ENCODE measurements at places on chromosomes 3 and 15.
A peak's percentile ranks its signal among the peaks of the same experiment; 100 is the strongest.

DNA sequence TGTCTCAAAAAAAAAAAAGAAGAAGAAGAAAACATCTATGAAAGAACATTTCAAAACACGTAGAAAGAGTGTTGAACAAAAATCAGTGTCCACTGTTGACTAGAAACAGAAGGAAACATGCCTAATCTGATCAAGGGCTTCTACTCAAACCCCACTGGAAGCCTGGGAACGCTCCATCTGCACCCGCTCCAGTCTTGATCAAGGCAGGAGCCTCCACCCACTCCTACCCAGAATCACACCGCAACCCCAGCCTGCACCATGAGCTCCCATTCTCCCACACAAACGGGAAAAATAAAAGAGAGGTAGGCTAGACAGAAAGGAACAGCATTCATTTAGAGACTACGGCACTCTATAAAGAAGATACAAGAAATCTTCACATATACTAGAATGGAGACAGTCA, 40.9 kb upstream of the OCA2 start:
- no peak for DNase-seq

DNA sequence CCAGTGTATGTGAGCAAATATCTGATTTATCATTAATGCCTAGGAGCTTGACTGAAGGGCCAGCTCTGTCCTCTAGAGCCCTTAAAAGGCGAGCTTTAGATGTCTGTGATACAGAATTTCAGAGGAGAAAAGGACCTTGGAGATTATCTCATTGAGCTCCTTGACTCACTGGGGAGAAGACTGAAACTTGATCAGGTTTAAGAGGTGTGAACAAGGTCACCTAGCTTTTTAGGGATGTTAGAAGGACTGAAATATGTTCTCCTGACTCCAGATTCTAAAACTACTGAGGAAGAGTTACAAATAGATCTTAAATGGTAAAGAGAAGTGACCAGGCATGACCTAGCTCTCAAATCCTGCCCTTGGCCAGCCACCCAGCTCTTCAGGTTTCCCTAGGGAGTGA, 193.7 kb upstream of the BHLHE40 start:
- DNase-seq = no peak

GRCh38 chr3:50430191-50430590, 70.9 kb upstream of the TMEM115 start:
- no peak for DNase-seq

- peak; percentile 49 for DNase-seq
These were observed 788.7 kb downstream of the OTOL1 start for GRCh38 chr3:162285259-162285658.

GRCh38 chr3:87333393-87333892, 57.1 kb upstream of the POU1F1 start:
- DNase-seq = no peak

GRCh38 chr3:124174476-124174875, 182.6 kb upstream of the ROPN1 start:
- DNase-seq = no peak

GRCh38 chr15:62798536-62798935, 244.0 kb upstream of the TPM1 start:
- DNase-seq = no peak

GRCh38 chr3:23696842-23697241, 108.9 kb upstream of the UBE2E1 start:
- no peak for DNase-seq

DNA sequence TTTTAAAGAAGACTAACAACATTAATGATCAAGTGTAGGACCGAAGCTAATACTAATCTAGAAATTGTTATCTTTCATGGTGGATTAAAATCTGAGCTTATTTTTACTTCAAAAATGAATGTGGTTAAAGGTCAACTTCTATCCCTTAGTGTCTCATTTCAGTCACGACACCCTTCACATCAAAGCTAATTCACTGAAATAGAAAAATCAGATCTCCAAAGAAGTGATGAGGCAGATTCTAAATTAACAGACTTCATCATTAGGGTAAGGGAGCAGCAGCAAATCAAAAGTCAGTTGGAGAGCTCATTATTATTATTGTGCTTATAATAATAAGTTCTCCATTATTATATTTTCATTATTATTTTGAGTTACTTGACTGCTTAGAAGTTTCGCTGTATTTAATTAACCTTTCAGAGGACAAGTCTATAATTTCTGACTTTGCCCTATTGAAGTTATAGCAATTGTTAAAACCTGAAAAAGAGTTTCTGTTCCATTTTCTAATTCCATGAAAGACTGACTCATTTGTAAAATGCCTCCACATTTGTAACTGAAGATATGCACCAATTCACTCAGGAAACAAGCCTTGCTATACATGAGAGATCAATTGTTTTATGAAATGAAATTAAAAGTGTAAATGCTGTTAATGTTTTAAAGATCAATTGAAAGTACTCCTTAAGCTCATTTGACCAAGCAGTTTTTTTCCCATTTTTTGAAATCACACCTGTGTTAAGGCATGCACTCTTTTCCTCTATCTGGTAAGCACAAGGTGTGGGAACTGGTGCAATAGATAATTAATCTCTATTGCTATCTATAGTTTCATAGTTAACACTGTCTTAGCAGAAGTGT, 23.1 kb upstream of the CMC1 start:
- no peak for DNase-seq

DNA sequence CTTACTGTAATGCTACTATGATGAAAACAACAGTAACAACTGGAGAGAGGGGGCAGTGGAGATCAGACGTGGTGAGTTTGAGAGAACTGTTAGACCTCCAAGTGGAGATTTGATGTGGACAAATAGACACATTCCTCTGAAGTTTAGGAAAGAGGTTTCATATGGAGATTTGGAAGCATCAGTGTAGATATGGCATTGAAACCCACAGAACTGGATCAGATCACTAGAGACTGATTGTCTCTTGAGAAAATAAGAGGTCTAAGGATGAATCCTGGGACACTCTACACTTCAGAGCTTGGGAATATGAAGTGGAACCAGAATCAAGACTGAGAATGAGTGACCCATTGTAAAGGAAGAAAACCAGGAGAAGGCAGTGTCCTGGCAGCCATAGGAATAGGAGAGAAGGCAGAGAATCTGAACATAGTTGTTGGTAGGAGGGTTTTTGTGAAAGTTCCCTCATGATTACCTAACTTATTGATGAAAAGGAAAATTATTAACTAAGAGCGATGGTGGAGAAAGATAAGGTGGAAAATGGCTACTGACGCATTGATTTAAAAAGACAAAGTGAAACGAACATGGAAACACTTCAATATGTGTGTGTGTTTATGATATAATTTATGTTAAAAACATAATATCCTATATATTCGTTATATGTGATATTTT, 29.7 kb upstream of the PYDC2 start:
- no peak for DNase-seq

DNA sequence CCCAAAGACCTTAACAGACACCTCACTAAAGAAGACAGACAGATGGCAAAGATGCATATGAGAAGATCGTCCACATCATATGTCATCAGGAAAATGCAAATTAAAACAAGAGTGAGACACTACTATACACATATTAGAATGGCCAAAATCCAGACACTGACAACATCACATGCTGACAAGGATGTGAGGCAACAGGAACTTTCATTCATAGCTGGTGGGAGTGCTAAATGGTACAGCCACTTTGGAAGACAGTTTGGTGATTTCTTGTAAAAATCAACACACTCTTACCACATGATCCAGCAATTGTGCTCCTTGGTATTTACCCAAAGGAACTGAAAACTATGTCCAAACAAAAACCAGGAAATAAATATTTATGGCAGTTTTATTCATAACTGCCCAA, 17.6 kb downstream of the CHDH start:
- no peak for DNase-seq

DNA sequence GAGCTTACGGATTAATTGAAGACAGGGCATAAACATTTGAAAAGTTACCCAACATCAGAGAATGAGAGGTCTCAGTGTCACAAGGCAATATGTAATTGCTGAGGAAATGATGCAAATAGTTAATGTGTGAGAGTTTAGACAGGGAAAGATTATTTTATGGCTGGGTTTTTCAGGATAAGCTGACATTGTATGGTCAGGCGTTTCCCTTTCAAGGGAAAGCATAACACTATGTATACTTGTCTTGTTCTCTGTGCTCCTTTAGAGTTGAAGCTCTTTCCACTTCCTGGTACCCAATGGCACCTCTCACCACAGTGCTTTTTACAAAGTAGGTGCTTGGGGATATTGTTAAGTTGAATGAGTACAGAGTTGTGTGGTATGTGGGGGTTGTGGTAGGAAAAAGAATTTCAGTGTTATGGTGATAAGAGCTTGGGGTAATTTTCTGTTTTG, 19.9 kb downstream of the IQGAP1 start:
- DNase-seq = no peak

DNA sequence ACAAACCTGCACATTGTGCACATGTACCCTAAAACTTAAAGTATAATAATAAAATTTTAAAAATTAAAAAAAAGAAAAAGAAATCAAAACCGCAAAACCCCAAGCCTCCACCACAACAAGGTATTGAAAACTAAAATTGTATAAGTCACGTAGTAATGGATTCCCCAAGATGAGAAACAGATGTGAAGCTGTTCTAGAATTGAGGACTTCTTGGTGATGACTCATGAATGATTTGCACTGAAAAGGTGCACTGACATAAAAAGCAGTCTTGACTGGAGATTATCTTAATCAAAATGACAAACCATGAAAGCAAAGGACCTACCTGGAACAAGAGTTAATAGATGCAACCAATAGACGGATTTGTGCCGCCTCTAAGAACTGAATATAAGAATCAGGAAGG, 225.8 kb downstream of the MYRIP start:
- no peak for DNase-seq

All from Right ventricle myocardium superior (tissue), 1 donor.